ENCODE measurements at places on chromosomes 16 and 17.

DNA sequence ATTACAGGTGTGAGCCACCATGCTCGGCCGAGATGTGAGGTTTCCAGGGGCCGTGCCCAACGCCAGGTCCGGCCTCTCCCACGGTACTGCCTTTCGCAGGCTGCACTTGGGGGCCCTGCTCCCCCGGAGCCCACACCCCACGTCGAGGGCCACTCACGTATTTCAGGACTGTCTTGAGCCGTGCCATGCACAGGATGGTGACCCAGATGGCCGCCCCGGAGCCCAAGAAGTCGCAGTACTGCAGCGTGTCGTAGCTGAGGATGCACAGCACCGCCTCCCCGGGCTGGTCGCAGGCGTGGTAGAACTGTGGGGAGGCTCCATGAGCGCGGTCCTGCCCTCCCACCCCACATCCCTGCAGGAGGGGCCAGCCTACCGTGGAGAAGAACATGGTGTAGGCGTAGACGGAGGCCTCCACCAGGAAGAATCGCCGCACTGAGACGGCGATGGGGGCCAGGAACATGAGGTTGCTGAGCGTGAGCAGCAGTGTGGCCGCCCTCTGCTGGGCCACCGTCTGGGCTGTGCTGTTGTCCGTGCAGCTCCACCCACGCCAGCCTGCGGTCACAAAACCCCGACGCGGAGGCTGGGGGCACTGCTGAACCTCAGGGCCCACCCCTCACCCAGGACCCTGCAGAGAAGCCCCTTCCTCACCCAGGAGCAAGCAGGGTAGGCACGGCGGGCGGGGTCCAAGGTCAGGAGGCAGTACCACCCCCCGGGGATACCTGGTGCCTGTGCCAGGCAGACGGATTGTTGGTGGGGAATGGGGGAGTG is 3.7 kb upstream of the MRPL28 start:
- no peak for DNase-seq

- DNase-seq: no peak
Observed at GRCh38 chr16:66265048-66265415, 101.5 kb upstream of the CDH5 start.

DNA sequence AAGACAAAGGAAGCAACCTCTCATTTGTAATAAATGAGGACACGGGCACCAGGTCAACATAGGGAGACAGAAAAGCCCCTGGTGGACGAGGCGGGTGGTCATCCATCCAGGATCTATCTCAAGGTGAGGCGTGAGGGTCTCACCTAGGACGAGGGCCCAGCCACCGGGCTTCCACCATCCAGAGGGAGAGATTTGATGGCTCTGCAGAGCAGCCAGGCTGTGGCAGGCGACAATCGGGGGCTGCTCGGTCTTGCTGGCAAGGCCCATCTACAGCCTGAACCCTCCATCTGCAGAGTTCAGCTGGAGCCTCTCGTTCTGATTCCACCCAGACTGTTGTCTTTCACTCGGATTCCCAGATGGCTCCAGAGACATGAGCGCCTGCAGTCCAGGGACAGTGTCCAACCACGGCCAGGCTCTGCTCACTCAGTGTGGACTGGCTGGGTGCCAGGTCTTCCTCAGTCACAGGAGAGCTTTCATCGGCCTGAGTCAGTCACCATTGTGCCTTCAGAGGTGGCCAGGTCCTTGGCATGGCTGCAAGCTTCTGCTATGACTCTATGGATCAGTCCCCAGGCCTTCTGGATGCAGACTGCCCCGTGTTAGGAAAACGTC is 5.9 kb downstream of the LITAFD start:
- DNase-seq: no peak

- no peak for DNase-seq
Observed at GRCh38 chr17:76885894-76886290, 17.7 kb downstream of the MGAT5B start.

DNA sequence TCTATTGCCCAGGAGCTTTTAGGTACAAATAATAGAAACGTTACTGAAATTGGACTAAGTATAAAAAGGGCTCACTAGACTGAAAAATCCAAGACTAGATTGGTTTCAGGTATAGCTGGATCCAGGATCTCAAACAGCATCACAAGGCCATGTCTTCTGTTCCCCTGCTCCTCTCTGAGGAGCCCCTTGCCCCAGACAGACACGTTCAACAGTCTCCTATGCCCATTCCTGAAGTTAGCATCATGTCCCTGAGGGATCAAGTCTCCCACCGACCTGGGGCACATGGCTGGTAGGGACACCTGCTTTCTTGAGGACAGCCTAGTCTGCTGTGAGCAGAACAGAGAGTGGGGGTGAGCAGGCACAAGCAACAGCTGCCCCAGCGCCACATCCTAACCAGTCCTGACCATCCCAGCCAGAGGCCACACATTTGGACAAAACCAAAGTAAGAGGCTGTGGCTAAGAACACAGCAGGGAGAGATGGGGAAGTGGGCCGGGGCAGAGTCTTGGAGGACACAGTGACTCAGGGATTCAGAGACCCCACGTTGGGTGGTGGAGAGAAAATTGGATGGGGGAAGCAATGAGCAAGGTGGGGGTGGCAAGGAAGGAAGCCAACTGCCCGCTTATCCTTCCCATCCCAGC is 10.5 kb upstream of the MMP2 start:
- no peak for DNase-seq

DNA sequence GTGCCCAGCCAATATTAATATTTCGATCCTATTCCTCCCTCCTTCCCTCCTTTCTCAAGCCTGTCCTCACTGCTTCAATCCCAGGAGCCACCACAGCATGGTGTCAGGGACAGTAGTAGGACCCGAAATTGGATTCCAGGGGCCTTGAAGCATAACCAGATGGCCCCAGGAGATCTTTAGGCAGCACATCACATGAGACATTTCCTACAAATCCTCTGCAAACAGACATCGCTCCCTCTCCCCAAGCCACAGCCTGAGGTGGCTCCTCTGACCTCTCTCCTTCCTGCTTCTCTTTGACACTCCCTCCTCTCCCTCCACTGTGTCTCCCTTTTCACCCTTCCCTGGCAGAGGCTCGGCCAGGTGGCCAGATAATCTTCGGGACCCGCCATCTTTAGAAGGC is 76.6 kb downstream of the BMERB1 start:
- no peak for DNase-seq

GRCh38 chr16:86228713-86229112 is 281.6 kb upstream of the FOXF1 start:
- no peak for DNase-seq

DNA sequence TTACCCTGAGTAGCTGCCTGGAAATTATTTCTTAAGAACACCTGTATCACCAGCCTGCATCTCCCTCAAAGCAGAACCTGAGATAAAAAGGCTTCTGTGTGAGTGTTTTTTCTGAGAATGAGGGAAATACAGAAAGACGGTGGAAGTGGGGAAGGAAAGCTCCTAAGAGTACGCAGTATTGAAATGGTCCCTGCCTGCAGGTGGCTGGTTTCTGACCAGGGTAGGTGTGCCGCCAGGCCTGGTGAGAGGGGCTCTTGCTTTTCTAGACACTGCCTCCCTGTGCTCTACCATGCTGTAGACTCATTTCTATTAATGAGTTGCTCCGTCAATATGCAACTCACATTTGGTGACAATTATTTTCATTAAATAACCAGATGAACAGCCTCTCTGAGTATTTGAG is 201.7 kb downstream of the MAP2K4 start:
- no peak for DNase-seq

- DNase-seq: no peak
Observed at GRCh38 chr16:79687249-79688130, 87.0 kb upstream of the MAF start.

DNA sequence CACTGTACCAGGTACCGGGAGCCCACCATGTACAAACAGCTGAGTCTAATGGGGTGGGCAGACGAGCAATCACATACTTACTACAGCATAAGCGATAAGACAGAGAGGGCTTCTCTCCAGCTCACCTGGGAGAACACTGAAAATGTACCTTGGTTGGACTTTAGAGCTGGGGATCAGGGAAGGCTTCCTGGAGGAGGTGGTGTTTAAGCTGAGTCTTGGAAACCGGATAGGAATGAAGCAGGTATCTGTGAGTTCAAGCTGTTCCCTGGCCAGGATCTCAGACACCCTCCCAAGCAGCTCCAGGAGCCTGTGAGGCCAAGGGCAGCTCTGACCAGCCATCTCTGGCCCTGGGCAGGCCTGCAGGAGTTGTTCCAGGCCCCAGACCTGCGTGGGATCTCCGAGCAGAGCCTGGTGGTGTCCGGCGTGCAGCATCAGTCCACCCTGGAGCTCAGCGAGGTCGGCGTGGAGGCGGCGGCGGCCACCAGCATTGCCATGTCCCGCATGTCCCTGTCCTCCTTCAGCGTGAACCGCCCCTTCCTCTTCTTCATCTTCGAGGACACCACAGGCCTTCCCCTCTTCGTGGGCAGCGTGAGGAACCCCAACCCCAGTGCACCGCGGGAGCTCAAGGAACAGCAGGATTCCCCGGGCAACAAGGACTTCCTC is 8.0 kb upstream of the SERPINF1 start:
- DNase-seq: no peak

DNA sequence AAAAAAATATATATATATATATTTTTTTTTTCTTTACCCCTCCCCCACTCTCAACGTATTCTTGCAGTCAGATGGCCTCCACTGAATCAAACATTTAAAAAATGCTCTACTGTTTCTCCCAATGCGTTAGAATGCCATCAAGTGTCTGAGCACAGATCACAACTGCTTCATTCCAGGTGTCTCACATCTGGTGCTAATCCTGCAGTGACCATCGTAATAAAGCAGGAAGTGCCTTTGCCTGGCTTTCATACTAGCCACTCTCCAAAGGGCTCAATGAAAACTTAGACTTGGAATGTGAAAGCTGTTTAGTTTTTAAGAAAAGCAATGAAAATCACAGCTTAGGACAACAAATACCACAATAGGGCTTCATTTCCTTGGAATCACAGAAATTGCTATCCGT is 37.2 kb downstream of the SKAP1 start:
- DNase-seq: no peak

GRCh38 chr17:53033297-53033696 is 789.4 kb upstream of the KIF2B start:
- DNase-seq: no peak

DNA sequence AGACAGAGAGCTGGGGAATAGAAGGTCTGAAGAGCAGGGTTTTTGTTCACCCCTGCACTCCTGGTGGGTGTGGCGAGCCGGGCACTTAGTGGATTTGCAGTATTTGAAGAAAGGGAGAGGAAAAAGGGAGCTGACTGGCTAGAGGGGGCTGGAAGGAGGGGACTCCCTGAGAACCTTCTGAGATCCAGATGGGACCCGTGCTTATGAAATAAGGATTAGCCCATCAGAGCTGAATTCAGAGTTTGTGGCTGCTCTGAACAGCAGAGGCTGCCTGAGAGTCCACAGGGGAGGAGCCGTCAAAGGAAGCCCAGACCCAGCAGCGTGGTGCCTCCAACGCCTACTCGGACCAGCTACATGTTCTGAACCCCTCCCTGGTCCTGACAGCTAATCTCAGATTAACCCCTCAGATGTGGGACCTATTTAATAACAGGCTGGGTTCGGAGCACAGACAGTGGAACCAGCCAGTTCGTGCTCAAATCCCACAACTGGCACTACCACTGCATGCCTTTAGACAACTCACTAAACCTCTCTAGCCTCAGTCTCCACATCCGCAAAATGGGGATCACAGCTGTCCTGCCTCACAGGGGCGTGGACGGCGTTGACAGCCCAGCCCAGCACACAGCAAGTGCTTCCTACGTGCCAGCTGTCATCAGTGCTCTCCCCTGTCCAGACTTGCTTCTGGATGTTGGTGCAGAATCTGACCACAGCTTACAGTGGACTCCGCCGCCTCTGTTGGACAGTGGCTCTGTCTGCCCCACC is 70.6 kb downstream of the DYNLRB2 start:
- no peak for DNase-seq

DNA sequence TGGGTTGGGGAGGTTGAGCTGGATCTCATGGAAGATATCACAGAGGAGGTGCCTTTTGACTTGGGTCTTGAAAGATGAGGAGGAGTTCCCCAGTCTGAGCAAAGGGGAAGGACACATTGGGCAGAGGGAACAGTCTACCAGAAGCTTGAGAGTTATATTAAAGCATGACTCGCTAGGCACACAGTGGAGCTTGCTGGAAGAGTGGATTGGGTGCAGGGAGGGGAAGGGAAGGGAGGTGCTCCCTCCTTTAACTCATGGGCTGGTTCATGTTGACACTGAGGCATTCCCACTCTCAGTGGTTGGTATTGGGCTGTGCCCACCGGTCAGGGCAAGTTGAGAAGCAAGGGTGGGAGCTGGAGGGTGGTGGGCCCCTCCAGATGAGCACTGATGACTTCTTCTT is 5.9 kb downstream of the TMEM98 start:
- no peak for DNase-seq

Measured in GM13976 (cell line).